Colonic mucosa (tissue), 4 donors: ENCODE measurements at places on chromosomes 12 and 14. TPM values are rescaled to one million over a fixed set of nuclear protein-coding genes. Genes with fewer than 3 reads are reported as not detected.

DNA sequence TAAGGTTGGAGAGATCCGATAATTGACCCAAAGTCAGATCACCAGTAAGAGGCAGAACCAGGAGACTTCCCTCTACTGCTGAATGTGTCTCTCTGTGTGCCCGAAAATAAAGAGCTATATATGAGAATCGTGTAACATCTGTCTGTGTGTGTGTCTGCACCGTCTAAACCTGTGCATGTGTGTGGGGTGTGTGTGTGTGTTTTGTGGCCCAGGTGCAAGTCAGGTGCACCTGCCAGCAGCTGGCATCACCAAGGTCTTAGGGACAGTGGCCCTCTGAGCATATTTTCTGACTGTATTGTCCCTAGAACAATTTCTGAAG is 24.7 kb upstream of the KRT78 start:
- peak overlapping the region; percentile 96 for H3K27ac ChIP-seq
- no peak for DNase-seq
- H3K4me1 ChIP-seq: peaks cover 29% of the 10 kb centered on the region
- H3K36me3 ChIP-seq: no peaks in the 10 kb centered on the region
- H3K4me3 ChIP-seq: peak overlapping the region; percentile 40

DNA sequence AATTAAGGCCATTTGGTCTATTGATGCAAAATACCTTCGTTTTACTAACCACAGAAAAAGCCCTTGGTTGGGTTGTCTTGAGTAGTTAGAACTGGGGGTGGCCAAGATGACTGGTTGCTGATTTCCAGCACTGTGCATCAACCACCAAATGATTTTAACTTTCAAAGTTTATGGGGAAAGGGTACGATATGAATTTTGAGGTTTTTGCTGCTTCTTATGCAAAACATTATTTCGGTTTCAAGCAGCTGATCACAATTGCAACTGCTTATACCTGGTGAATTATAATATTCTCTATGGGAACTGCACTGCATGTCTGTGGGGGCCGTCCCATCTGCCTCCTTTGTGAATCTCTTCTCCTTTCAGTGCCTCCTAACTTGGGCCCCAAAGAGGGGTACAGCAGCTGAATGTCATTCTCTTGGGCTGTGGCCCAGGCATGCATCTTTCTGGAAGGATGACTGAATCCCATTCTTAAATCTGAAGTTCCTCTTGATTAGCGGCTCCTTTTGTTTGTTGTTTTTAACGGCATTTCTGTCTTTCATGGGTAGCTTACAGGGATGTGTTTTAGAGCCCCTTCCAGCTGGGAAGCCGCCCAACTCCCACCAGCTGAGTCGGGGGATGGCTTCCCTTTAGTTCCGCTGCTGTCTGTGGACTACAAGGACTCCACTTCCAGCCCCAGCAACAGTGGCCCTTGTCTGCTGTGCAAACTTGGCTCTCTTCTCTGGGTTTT is 479.8 kb downstream of the ZFP36L1 start:
- no peaks in the 10 kb centered on the region for H3K4me1 ChIP-seq
- no peak overlapping the region for H3K4me3 ChIP-seq
- H3K27me3 ChIP-seq: no peaks in the 10 kb centered on the region
- no peaks in the 10 kb centered on the region for H3K36me3 ChIP-seq

DNA sequence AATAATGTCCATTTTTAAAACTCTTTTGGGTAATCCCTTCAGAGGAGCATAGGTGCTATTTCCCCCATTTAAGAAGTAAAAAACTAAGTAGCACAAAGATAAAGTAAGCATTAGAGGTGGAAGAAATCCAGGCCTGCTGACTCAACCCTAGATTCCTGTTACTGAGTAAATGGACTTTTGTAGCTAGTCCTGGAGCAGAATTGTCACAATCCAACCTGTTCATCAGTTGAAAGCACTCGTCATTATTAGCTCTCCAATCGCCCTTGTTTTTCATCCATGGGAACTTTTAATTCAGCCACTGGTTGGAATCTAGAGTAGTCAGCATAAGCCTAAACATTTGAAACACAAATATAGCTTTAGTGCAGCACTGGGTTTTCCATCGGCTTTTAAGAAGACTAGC is 139.5 kb upstream of the AMIGO2 start:
- H3K36me3 ChIP-seq: no peaks in the 10 kb centered on the region
- no peak for DNase-seq
- no peak overlapping the region for H3K27ac ChIP-seq
- H3K4me3 ChIP-seq: no peak overlapping the region
- H3K4me1 ChIP-seq: peaks cover 18% of the 10 kb centered on the region

DNA sequence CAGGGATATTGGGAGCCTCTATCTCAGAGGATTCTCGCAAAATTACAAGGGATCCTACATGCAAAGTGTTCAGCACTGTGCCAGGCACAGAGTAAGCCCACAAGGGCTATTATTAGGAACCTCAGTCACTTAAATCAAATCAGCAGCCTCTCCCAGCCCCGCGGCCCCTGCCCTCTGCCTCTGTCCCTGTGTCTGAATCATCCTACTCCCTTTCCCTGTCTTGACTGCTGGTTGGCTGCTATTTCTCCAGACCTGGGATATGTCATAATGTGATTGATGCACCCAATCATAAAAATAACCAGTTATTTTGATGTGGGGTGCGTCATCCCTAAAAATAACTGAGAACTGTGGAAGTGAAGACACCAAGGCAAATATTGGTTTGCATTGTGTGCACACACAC is 176.3 kb downstream of the KSR2 start:
- no peak overlapping the region for H3K4me3 ChIP-seq
- no peak for DNase-seq
- no peaks in the 10 kb centered on the region for H3K4me1 ChIP-seq

Gene CNTN1
- 4.4 TPM for total RNA-seq

GRCh38 chr12:10783252-10783651 is 19.2 kb downstream of the TAS2R7 start:
- H3K27me3 ChIP-seq: no peaks in the 10 kb centered on the region
- no peak for DNase-seq
- no peak overlapping the region for H3K4me3 ChIP-seq
- H3K36me3 ChIP-seq: no peaks in the 10 kb centered on the region
- H3K4me1 ChIP-seq: no peaks in the 10 kb centered on the region

GRCh38 chr14:36702474-36702873 is 40.8 kb downstream of the PAX9 start:
- H3K27me3 ChIP-seq: no peaks in the 10 kb centered on the region
- H3K4me1 ChIP-seq: no peaks in the 10 kb centered on the region
- H3K4me3 ChIP-seq: no peak overlapping the region
- no peak overlapping the region for H3K27ac ChIP-seq
- no peaks in the 10 kb centered on the region for H3K36me3 ChIP-seq

Gene RFX4
- total RNA-seq: not detected

- no peaks in the 10 kb centered on the region for H3K27me3 ChIP-seq
- no peak overlapping the region for H3K4me3 ChIP-seq
- no peaks in the 10 kb centered on the region for H3K36me3 ChIP-seq
- no peaks in the 10 kb centered on the region for H3K4me1 ChIP-seq
Measured at GRCh38 chr12:83971781-83972180, 940.8 kb downstream of the SLC6A15 start.

Gene TSHR
- total RNA-seq: 0.11 TPM

Gene PMCH
- not detected for total RNA-seq
